ENCODE measurements at places on chromosomes 3 and 15.

DNA sequence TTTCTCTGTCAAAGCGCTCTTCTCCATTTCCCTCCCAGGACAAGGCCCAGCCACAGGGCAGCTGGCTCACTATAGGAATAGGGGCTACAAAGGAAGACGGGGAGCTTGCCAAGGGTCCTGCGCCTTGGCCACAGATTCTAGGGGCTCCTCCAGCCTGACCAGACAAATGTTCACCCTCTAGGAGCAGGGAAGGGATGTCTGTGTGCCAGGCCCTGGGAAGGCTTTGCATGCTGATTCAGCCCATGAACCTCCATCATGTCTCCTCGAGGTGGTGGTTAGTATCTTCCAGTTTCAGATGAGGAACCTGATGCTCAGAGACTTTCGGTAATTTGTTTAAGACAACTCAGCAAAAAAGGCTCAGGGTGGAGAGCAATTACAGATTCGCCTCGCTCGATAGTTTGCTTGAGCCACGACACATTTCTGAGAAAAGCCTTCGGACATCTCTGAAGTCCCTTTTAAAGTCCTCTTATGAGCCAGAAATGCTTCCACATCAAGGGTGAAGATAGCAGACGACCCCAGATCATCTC lies 110.0 kb downstream of the XXYLT1 start:
- DNase-seq, result no peak

GRCh38 chr3:101898752-101899169 lies 49.4 kb downstream of the NFKBIZ start:
- no peak for DNase-seq

DNA sequence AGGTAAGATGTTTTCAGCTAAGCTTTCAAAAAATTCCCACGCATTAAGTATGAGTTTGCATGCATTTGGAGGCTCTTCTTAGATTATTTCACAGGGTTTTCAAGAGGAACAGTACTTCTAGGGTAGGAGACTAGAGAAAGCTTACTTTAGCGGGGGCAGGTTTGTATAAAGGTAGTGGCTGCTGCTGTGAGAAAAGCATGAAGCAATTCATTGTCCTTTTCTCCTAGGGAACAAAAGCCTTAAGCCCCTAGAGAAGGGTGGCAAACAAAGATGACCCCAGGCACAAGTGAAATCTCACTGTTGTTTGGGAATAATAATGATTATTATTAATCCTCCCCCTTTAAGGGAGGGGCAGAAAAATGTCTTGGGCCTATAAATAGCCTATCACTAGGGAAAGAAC lies 310.7 kb downstream of the DIPK2A start:
- DNase-seq, result peak; percentile 56

DNA sequence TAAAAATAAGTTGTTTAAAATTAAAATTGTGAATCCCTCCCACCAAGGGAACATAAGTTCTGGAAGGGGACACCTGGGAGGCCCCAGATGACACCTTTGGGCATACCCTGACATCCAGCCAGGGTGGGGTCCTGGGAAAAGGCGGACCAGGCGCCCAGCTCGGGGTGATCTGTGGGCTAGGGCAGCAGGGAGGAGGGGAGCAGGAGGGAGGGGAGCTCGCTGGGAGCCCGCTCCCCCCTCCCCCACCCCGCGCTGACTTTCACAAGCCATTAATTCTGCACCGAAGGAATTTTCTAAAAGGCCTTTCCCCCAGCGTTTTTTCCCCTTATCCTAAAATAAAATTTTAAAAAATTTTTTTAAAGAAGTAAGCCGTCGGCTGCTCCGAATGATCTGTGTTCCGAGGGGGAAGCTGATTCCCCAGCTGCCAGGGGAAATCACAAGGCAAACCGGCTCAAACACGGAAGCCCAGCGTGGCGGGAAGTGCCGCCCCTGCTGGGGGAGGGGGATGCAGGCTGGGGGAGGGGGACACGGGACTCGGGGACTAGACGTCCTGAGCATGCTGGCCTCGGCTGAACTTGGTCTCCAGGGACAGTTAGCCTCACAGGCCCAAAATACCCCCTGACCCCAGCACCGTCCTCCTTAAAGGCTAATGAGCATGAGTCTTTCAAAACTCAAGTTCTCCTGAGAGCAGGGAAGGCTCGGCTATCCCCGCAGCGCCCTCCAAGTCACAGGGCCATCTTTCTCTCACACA lies 13.9 kb downstream of the PLXND1 start:
- no peak for DNase-seq

GRCh38 chr3:143726727-143727126 lies 121.5 kb downstream of the SLC9A9 start:
- no peak for DNase-seq

DNA sequence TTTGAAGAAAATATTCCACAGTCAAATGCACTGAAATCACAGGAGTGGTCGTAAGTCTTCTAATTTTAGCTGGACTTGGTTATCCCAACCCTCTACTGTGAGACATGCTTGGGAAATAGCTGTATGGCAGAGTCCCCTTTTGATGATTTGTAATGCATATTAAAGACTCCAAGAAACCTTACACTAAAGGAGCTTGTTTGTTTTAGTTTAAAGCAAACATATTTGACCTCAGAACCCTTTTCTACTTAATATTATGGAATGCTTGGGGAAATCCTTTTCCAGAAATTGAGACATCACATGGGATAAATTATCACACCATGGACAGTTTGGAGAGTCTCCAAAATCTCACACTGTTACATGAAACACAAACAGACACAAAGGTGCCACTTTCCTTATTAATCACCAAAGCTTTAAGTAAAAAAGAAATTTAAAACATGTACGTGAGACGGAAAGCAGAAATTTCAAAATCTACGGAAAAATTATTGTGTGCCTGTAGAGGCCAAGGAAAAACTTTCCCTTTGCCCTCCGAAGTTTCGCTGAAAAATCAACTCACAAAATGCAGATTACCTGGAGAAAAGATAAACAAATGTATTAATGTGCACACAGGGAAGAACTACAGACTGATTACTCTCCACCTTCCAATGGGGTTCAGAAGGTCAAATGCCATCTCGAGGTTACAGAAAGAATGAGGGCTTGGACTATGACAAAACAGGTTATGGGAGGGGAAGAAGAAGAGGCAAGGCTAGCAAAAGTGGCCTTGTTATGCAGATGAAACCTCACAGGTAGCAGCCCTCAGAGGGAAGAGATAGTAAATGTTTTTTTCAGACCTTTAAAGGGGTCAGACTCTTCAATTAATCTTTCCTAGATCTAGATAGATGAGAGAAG lies 7.0 kb upstream of the CPB1 start:
- no peak for DNase-seq

GRCh38 chr3:67998281-67998680 lies 343.9 kb upstream of the SUCLG2 start:
- no peak for DNase-seq

DNA sequence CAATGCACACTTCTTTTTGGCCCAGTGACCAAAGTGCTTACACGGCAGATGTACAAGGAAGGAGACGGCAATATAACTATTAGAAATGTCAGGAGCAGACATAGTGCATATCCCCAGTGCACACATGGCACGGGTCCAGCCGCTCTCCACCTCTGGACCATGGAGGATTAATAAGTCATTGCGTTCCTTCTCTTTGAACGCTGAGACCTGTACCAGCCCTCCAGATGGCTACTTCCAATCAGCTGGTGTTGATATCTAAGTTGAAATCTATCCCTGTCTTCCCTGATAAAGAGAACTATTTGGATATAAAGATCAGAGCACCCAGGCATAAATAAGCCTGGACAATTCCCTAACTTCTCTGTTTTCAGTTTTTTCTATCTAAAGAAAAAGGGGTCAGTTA lies 212.5 kb downstream of the CADPS start:
- no peak for DNase-seq

- DNase-seq, result no peak
Measured at GRCh38 chr3:350871-351371, 154.4 kb downstream of the CHL1 start.

DNA sequence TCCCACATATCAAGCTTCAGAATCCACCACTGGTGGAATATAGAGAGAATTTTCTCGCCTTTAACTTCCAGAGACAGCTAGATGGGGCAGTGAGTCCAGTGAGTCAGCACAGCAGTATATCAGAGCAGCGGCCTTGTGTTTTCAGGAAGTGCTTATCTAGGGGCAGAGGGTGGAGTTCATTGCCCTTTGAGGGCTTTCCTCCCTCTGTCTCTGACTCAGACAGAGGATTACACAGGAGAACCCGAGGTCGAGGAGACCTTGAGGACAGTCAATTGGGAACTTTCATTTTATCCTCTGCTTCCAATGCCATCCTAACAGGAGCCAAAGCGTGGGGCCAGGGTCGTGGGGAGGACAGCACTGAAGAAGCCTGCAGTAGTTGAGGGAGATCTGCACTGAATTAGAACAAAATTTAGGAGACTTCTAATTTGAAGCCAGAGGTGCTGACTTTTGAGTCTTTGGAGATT lies 109.6 kb upstream of the UMPS start:
- DNase-seq, result no peak

GRCh38 chr3:42159147-42159546 lies 68.0 kb downstream of the TRAK1 start:
- DNase-seq, result no peak

- peak; percentile 26 for DNase-seq
Measured at GRCh38 chr3:165852191-165852590, 15.0 kb upstream of the BCHE start.

- no peak for DNase-seq
Measured at GRCh38 chr3:151579571-151580270, 118.9 kb upstream of the IGSF10 start.

GRCh38 chr15:59931646-59932261 lies 72.4 kb upstream of the FOXB1 start:
- peak; percentile 70 for DNase-seq

GRCh38 chr3:116302087-116302747 lies 143.1 kb downstream of the LSAMP start:
- no peak for DNase-seq

DNA sequence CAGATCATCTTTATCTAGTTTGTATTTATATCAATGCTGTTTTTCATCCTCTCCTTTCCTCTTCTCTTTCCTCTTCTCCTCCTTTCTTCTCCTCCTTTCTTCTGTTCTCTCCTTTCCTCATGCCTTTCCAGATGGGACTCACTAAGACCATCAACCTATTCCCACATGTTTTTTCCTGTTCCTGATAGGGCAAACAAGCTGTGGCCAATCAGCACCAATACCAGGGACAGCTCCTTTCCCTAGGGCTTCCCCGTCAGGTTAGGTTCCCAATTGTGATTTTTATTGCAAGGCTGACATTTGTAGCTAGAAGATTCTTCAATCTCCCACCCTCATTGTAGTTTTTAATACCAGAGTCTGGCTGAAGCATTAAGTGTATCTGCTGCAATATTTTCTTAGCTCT lies 76.3 kb upstream of the COL8A1 start:
- no peak for DNase-seq

DNA sequence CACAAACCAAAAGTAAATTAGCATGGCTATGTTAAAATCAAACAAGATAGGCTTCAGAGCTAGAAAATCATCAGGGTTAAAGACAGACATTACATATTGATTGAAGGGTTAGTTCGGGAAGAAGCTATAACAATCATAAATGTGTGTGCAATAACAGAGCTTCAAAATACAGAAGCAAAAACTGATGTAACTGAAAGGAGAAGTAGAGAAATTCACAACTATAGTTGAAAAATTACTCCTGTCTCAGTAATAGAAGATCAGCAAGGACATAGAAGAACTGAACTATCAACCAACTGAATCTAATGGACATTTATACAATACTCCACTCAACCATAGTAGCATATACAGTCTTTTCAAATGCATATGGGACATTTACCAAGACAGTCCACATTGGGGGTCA lies 59.4 kb downstream of the MCTP2 start:
- DNase-seq, result no peak

- DNase-seq, result no peak
Measured at GRCh38 chr15:64687688-64688087, 87.7 kb downstream of the RBPMS2 start.

DNA sequence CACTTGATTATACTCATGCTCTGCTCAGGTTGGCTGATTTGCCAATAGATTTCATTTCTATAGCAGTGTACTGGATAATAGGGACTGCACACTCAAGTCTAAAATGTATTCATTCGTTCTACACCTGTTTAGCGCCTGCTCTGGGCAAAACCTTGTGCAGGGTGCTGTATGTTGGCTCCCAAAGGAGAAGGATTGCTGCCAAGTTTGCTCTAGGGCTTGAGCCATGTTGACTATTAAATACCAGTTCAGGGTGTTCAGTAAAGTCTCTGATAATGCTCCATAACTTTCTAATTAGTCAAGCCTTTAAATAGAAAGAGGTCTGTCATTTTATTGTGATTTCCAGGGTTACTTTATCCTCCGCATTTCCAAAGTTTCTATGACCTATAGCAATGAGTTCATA lies 470.2 kb downstream of the MAGI1 start:
- DNase-seq, result no peak

- DNase-seq, result no peak
Measured at GRCh38 chr3:11168881-11169805, 14.8 kb downstream of the HRH1 start.

- DNase-seq, result no peak
Measured at GRCh38 chr3:8345398-8345797, 156.2 kb upstream of the LMCD1 start.

GRCh38 chr15:45457641-45458539 lies 64.7 kb downstream of the SLC30A4 start:
- peak; percentile 79 for DNase-seq

DNA sequence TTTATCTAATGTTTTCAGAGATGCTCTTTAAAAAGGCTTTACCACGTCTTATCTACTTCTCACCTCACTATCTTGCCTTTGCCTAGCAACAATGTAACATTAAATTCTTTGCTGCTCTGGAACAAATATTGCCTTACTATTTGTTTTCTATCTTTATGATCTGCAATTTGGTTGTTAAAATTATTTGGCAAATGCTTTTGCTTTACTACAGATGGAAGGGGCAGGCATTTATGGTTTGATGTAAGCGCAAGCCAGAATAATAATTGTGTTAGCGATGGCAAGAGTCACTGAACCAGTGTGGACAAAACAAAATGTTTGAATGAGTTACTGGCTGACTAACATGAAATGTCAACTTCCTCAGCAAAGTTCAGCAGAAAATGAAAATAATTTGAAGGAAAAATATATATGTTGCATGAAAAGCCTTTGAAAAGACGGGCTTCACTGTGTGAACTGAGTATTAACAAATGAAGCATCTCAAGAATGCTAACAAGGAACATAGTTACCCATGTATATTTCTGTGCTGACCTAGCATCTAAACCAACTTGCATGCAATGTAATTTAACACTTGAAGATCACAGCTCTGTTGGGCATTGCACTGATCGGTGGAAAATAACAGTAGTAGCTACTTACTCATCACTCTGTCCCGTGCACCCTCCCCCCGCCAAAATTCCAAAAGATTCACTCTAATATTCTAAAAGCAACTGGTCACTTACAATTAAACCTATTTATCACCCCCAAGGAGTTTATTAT lies 454.0 kb upstream of the ARHGEF26 start:
- DNase-seq, result no peak

- DNase-seq, result no peak
Measured at GRCh38 chr15:100926258-100926657, 7.1 kb downstream of the LRRK1 start.

DNA sequence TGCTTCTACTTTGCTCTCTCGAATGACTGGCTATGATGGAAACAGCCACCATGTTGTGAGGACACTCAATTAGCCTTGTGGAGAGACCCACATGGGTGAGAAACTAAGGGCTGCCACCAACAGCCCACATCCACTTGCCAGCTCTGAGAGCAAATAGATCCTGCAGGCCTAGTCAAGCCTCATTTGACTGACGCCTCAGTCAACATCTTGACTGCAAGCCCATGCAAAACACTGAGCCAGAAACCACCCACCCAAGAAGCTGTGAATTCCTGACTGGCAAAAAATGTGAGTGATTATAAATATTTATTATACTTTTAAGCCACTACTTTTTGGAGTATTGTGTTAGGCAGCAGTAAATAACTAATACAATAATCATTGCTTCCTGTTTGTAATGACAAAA lies 58.4 kb downstream of the NOX5 start:
- DNase-seq, result no peak

Data from NCI-H146 (cell line).